Fibroblast of skin of right quadriceps (primary cell): ENCODE measurements at places on chromosomes 3 and 15.

GRCh38 chr3:100022506-100022905 lies 91.8 kb downstream of the FILIP1L start:
- no peak for DNase-seq

DNA sequence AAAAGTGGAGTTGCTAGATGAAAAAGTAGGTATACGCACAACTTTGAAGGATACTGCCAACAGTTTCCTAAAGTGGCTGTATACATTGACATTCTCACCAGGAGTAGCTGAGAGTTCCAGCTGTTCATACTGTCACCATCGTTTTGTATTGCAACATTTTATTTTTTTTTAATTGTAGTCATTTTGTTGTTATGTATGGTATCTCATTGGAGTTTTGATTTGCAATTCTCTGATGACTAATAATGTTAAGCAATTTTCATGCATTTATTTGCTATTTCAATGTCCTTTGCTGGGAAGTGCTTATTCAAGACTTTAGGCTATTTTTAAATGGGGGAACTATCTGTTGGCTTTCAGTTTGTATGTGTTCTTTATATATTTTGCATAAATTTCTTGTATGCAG lies 185.1 kb upstream of the TGFBR2 start:
- peak; percentile 78 for DNase-seq

DNA sequence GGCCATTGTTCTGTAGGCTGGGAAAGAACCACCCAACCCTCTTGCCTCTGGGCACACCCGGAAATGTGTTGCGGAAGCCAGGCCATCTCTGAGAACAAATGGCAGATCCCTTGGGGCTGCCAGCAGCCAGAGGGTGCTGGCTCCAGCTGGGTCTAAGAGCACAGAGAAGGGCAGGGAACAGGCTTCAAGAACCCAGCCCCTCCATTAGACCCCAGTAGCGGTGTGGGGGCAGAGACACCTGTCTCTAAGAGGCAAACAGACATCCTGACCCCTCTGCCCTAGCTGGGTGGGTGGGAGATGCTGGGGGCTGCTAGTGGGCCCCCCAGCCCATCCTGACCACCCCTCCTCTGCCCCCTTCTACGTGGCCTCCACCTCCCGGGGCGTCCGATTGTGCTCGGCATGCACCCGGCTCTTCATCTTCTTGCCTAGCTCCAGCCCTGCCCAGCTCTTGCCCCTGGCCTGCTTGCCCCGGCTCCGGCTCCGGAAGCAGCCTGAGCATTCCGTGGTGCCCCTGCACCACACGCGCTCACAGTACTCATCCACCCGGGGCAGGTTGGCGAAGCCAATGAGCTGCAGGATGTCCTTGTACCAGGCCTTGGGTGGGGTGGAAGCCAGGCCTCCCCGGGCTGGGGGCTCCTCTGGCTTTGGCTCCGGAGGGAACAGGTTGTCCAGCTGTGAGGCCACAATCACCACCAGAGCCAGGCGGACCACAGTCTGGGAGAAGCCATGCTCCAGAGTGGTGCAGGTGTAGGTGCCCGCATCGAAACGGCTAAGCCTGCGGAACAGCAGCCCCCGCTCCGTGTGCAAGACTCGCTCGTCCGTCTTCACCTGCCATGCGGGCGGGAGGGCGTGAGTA lies 9.4 kb downstream of the SEMA3G start:
- no peak for DNase-seq

DNA sequence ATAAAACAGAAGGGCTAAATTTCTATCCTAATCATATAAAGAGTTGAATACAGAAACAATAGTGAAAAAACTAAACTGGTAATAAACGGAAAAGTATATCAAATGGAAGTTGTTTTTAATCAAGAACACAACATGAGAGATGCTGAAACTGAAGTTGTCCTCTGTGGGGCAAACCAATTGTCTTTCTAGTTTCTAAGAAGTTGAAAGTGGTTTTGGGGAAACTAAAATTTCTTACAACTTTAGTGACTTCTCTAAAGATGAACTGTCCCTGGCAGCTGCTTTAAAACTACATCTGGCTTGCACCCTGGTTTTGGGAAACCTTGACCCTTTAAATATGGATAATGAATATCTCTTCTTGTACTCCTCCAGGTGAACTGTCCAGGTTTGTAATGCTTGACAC lies 155.6 kb downstream of the ADAM10 start:
- DNase-seq = no peak

- DNase-seq = no peak
Observed at GRCh38 chr3:150635076-150635475, 32.0 kb downstream of the SELENOT start.

GRCh38 chr15:80742081-80742480 lies 37.1 kb upstream of the CEMIP start:
- no peak for DNase-seq

DNA sequence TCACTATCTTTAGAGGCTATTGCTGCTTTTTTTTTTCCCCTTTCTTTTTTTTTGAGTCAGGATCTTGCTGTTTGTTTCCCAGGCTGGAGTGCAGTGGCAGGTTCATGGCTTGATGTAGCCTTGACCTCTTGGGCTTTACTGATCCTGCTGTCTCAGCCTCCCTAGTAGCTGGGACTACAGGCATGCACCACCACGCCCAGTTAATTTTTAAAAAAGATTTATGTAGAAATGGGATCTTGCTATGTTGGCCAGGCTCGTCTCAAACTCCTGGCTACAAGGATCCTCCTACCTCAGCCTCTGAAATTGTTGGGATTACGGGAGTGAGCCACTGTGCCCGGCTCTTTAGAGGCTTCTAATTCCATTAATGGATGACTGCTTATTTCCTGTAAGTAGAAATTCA lies 15.1 kb downstream of the MGA start:
- no peak for DNase-seq

GRCh38 chr3:124178531-124178930 lies 186.6 kb upstream of the ROPN1 start:
- DNase-seq = no peak

DNA sequence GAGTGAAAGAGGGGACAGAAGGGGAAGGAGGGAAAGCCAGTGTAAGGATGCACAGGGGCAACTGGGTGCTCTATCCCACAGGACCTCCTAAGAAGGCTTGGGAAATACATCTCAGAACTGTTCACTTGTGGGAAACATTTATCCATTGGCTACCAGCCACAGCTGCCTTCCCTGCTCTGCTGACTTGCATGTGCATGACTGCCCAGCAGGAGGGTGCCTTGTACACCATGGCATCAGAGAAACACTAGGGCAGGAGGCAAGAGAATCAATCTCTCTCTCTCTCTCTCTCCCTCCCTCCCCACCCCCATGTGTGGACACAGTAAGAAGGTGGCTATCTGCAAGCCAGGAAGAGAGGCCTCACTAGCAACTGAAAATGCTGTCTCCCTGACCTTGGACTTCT lies 62.9 kb upstream of the ZBTB38 start:
- peak; percentile 57 for DNase-seq

GRCh38 chr3:16800361-16800760 lies 84.4 kb upstream of the PLCL2 start:
- DNase-seq = no peak

DNA sequence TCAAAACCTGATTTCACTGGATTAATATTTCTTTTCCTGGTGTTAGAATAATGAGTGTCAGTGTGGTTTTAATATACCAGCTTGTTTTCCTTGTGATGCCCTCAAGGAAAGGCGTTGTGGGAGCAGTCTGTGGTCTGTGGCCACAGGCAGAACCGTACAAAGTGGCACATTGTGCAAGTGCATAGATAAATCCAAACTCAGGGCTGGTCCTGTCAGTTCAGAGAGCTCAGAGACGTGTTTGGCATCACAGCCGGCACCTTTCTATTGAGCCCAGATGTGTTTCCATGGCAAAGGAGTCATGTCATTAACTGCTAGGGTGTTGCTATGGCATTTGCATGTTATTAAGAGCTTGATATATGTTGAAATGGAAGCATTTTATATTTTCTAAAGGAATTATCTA lies 289.9 kb upstream of the RASGRP1 start:
- peak; percentile 72 for DNase-seq

DNA sequence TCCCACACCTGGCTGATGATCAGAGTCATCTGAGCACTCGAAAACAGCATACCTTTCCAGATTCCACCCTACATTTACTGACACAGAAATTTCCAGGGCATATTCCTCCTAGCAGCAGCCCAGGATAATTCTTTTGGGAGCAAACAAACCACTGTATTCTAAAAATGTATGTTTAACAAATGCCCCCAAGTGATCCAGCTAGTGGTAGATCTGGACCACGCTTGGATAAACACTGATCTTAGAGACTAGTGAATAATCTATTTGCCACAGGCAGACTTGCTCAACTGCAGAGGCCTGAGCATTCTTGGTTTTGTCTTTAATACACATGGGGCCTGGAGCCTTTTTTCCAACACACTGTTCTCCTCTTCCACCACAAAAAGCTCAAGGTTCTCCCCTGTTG lies 89.6 kb downstream of the TM4SF4 start:
- peak; percentile 28 for DNase-seq

GRCh38 chr15:76368122-76368621 lies 31.6 kb downstream of the ISL2 start:
- no peak for DNase-seq

GRCh38 chr3:123371859-123372685 lies 76.8 kb downstream of the ADCY5 start:
- DNase-seq = no peak

DNA sequence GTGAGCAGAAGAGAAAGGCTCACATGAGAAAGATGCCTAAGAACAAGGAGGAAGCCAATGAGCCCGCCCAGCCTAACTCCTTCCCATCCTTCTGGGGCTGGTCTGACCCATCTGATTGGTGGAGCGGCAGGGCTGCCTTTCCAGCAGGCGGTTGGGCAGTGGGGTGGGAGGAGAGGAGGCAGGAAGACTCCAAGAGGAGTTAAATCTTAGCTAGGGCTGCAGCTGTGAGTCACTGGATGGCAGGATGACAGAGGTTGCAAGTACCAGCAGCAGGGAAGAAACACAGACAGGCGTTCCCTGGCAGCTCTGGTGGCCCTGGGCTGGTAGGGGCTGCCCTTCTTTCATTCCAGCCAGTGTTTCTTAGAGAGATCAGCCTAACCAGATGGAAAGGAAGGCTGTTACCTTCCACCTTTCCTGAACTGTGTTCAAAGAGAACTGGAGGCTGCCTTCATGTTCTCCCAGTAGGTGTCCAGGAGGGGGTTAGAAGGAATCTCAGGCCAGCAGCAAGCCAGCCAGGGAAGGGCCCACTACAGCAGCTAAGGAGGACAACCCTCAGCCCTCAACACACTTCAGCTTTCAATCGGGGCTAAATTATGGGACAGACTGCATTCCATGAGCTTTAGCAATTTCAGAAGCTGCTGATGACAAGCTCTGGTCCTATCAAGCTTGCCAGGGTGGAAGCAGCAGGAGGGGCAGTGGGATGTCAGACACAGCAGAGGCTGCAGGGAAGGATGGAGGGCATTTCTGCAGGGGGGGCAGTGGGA lies 50.3 kb downstream of the CHSY1 start:
- DNase-seq = peak; percentile 98

- peak; percentile 54 for DNase-seq
Observed at GRCh38 chr15:59157840-59158700, 48.6 kb upstream of the LDHAL6B start.

DNA sequence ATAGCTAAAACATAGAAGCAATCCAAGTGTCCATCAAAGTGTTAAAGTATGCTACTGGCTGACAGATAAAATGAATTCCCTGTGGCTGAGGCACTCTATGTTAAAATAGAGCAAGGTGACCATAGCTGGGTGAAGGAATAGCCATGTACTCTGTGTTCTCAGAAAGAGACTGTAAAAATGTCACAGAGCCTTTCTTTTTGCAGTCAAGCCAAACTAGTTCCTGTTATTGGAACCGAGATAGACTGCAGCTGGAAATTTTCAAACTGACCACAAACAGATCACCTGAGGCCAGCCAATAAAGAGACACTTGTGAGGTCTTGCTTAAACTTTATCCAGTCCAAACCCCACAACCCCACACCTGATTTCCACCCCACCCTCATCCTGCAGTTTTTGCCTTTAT lies 422.8 kb upstream of the NAALADL2 start:
- DNase-seq = no peak

DNA sequence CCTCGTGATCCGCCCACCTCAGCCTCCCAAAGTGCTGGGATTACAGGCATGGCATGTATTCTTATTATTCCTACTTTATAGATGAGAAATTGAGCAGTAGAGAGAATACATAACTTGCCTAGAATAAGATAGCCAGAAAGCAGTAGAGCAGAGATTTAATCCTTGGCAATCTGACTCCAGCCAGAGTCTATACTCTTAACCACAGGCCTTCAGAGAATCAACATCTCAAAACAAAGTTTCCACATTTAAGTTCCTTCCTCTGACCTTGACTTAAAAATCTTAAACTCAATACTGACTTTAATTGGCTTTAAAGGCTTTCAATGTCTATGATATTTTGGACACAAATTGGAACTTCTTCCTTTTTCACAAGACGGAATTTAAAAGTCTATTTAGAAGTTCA lies 37.1 kb downstream of the ZNF106 start:
- no peak for DNase-seq

DNA sequence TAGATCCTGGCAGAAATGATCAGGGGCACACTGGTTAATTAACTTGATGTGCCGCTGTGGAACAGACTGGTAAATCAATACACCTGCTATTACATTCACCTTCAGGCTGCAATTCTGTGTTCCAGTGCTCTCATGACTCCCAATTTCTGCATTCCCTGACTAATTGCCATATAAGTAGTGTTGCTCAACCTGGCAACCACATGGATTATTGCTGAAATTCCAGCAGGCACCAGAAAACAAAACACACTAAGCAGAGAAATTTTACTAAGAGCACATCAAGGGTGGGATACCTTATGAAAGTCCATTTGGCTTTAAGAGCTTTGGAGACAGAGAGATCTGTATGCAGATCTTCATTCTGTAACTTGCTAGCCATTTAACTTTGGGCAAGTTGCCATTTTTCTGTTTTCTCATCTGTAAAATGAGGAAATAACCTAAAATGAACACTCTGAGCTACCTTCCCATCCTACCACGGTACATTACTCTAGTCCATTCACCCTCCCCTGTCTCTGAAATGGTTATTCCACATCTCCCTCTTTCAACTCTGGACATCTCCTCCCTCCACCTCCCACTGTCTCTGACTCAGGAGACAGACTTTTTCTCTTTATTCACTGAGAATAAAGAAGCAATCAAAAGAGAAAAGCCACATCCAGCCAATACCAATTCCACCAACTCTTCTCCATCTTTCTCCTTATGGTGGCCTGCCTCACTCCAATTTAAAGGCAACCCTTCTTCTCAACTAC lies 54.6 kb downstream of the STAC start:
- peak; percentile 58 for DNase-seq

DNA sequence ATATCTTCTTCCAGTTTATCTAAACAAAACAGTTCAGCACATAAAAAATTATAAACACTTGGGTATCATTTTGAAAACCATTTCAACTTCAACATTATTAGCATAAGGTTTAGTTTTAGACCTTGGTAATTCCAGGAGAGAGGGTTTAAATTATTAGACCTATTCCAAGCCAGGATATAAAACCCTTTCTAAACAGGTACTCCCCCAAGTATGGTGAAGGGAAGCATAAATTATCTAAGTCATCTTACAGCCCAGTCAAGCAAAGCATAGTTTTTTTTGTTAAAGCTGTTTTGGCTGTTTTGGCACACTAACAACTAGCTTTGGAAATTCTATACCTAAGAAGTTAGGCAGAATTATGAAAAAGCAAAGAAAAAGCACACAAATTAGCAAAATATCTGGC lies 87.3 kb downstream of the FBN1 start:
- no peak for DNase-seq
